Daoy (cell line): ENCODE measurements at places on chromosomes 6 and 20. TPM values are rescaled to one million over a fixed set of nuclear protein-coding genes. Genes with fewer than 3 reads are reported as not detected.

DNA sequence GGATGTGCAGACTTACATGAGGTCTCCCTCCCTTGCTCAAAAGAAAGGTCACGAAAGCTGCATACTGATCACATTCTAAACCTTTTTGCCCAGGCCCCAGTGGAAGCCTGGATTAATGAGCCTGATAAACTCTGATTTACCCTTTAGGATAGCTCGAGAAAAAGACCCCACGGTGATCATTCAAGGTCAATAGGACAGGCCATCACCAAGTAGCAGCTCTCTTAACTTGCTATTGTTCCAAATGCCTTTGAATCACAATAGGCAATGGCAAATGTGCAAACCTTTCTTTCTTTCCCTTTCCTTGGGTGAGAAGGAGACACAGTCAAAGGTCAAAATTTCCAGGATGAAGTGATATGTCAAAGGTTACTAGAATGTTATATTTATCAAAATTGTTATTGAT lies 327.3 kb downstream of the HDGFL1 start:
- DNase-seq: no peak

GRCh38 chr20:62122654-62123449 lies 577 bp downstream of the LSM14B start:
- DNase-seq: peak; percentile 37

Gene POM121L2
- total RNA-seq: not detected in 2 replicates

GRCh38 chr6:170131351-170131750 lies 159.5 kb downstream of the DLL1 start:
- no peak for DNase-seq
